ENCODE measurements at places on chromosomes 16 and 17.

DNA sequence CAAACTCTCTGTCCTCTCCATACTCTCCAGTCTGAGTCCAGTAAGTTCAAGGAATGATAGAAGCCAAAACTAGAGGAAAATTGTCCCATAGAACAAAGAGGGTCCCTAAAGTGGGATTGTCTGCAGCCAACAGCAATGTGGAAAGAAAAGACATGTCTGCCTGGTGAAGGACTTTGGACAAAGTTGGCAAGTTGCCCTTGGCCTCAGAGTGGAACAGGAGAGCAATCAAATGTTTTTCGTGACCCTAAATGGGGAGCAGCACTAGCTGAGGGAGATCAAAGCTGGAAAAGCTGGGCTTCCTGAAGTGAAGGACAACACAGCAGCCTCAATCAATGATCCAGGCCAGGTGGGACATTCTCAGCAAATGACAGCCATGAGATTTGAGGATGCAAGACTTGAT lies 183.5 kb downstream of the CHD9NB start:
- DNase-seq, result no peak

- no peak for DNase-seq
Measured at GRCh38 chr16:46573008-46573833, 48.0 kb downstream of the SHCBP1 start.

DNA sequence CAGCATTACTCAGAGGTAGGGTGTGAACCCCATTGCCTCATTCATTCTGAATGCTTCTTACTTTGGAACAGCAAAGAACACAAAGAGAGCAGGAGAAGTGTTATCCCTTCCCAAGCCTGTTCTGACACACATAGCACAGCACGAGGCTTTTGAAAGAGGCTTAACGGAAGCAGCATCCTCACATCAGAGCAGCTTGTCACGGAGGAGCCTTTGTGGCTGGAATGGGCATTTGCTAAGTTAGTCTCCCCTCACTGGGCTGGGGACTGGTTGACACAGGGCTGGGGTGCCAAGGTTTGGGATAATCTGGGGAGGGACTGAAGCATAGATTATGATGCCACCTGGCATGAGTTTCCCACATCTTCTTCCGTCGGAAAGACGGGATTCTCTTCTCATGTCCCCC lies 167.5 kb upstream of the DNAH9 start:
- DNase-seq, result no peak

GRCh38 chr17:29168079-29168758 lies 12.0 kb downstream of the MYO18A start:
- no peak for DNase-seq

DNA sequence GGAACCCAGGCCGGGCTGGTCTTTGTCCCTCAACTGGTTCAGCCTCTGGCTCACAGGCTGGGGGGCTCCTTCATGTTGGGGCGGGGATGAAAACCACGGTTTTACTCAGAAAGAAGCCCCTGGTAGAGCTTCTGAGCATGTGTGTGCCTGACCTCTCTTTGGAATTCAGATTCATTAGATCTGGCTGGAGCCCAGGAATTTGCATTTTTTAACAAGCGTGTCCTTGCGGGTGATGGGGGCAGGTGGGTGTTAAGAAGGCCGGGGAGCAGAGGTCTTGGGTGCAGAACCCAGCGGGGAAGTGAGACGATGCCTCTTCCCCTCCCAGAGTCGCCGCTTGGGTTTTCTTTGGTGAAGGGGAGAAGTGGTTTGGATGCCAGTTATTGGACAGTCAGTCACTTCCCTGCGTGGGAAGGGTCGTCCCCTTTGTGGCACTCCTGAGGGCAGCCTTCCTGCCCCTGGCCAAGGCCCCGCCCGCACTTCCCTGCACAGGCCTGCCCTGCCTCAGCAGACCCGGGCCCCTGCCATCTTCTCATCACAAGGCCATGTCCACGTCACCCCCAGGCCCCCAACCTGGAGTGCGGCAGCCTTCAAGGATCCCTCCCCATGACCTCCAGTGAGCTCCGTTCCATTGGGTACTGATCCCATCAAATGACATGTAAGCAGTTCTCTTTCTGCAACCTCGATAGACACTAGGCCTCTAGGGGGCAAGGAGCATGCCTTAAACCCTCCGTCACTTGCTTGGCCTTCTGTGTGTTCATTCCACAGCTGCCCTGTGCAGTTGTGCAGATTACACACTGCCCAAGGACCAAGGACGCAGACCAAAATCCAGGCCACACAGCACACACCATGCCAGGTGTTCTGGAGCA lies 177.7 kb upstream of the CIBAR2 start:
- DNase-seq, result no peak

GRCh38 chr16:5820472-5820871 lies 722.9 kb upstream of the EEF2KMT start:
- no peak for DNase-seq

DNA sequence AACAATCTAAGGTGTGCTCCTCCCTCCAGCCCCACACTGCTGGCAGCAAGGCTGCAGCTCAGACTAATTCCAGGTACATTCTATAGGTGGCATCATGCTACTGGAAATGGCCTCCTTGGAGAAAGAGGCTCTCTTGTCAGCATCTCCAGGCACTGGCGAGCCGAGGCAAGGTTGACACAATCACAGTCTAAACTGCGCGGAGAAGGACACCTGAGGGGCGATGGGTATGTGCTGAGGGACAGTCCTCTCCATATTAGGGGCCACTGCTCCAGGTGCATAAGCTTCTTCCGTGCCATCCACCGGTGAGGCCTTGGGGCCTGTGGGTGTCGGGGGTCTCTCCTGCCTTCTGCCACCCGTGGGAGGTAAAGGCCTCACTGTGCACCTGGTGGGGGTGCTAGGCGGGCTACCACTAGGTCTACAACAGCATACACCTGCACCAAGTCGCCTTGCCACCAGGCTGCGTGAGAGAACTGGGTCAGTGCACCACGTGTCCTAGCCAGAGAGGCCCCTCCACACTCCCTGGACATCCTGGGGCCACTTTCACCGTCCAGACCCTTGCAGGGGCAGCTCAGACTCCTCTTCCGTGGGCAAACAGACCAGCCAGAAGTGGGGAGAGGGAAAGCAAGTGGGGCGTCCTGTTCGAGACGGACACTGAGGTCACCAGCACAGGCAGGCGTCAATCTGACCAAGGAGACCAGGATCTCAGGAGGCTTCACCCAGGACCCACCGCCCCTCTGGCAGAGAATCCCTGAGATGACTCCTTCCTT lies 12.1 kb upstream of the CBX8 start:
- DNase-seq, result peak; percentile 55

- DNase-seq, result no peak
Measured at GRCh38 chr16:11251525-11252481, 4.2 kb downstream of the SOCS1 start.

GRCh38 chr16:35585411-35585810 lies 2126.0 kb downstream of the TP53TG3F start:
- no peak for DNase-seq

GRCh38 chr17:7882629-7883028 lies 6.0 kb upstream of the CHD3 start:
- no peak for DNase-seq

DNA sequence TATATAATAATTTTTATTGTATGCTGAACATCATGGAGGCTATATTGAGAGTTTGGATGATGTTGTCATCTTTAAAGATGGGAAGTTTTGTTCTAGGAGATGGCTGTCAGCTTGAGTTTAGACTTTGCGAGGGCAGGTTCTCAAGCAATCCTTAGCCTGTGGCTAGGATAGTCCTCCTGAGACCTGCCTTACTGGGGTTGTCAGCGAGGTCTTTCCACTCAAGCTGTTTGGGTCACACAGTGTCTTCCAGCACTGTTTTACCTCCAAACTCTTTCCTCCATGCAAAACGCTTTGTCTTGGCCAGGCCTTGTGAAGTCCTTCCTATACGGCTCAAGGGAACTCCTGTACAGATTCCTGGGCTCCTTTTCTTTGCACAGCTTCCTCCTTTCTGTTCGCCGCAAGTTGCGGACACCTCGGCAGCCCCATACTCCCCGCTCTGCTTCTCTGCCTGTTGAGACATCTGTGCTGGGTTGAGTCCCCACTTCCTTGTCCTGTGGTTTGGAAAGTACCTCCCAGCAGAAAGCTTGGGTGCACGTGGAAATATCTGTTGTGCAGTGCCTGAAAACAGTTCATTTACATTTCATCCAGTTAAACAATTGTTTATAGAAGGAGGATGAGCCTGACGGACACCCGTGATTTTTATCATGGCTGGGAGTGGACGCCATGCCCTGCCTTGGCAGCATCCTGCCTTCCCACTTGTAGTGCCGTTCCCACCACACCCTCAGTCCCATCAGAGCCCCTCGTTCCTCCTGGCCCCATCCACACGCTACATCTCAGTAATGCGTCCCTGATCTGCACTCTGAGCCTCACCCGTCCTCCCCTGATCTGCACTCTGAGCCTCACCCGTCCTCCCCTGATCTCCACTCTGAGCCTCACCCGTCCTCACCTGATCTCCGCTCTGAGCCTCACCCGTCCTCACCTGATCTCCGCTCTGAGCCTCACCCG lies 55.0 kb upstream of the CBFA2T3 start:
- DNase-seq, result no peak

DNA sequence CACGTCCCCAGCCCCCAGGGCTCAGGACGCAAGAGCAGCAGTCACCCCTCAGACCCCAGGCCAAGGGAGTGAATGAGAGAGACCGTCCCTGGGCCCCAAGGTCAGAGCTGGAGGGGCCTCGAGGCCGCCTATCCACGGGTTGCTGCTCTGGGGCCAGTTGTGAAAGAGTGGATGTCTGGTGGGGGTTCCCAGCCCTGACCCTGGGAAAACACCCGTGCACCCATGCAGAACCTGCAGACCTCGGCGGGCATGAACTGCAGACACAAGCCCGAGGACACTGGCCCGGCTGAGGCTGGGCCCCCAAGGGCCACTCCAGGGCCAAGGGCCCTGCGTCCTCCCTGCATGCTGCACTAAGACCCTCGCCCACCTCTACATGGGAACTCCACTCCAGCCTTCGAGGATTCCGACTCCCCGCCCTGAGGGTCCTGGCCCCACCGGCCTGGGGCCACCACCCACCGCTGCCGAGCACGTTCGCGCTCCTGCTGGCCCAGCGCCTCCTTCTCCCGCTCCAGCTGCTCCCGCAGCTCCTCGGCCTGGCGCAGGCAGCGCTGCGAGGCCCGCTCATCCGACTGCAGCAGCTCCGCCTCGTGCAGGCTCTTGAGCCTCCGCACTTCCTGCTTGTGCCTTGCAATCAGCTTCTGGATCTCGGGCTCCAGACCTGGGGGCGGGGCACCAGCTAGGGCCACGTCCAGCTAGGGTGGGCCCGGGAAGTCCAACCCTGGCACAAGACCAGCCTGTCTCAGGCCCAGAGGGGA lies 27.6 kb upstream of the AATK start:
- no peak for DNase-seq

DNA sequence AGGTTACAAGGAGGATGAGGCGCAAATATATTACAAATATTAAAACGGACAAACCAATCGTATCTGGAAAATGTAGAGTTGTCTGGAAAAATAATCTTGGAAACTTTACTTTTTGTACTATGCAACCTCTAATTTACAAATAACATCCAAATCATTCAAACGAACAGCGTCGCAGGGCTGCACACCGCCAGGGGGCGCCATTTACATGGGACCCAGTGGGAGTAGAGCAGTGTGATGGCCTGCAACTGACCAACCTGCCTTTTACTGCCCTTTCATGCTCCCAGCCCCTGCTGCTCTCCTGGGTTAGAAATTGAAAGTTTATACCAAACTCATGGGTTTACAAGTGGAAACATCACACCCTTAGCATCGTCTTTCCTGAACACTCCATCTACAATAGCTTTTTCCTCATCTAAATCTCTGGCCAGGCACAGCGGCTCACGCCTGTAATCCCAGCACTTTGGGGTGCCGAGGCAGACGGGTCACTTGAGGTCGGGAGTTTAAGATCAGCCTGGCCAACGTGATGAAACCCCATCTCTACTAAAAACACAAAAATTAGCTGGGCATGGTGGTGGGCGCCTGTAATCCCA lies 10.0 kb downstream of the PITPNC1 start:
- peak; percentile 68 for DNase-seq

- no peak for DNase-seq
Measured at GRCh38 chr17:73096211-73096610, 3.7 kb upstream of the SLC39A11 start.

DNA sequence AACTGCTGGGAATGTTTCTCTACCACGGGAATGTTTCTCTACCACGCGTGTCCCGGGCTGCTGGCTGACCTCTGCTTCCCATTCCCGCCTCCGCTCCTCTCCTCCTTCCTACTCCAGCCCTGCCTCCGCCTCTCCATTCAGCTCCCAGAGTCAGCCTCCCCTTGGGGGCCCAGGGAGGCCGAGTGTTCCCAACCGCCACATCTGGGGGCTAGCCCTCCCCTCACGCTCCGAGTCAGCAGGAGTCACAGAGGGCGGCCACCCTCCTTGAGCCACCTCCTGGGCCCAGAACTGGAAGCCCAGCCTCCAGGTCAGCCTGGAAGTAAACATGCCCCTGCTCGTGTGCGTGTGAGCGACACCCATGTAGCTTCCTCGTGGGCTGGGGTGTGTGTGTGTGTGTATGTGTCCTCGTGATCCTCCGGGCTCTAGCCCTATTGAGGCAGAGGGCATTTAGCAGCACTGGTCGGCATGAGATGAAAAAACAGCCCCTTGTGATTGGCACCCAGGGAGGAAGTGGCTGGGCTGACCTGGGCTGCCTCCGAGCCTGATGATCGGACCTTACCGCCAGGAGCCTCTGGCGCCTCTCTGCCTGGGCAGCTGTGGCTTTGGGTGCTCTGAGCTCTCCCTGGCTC lies 7.3 kb downstream of the CYGB start:
- no peak for DNase-seq

GRCh38 chr16:88868974-88869672 lies 2.7 kb upstream of the PABPN1L start:
- no peak for DNase-seq

GRCh38 chr17:887551-888209 lies 91.9 kb downstream of the NXN start:
- DNase-seq, result no peak

- no peak for DNase-seq
Measured at GRCh38 chr16:70608521-70608920, 37.8 kb upstream of the IL34 start.

- no peak for DNase-seq
Measured at GRCh38 chr16:3716831-3717234, 491 bp downstream of the TRAP1 start.

DNA sequence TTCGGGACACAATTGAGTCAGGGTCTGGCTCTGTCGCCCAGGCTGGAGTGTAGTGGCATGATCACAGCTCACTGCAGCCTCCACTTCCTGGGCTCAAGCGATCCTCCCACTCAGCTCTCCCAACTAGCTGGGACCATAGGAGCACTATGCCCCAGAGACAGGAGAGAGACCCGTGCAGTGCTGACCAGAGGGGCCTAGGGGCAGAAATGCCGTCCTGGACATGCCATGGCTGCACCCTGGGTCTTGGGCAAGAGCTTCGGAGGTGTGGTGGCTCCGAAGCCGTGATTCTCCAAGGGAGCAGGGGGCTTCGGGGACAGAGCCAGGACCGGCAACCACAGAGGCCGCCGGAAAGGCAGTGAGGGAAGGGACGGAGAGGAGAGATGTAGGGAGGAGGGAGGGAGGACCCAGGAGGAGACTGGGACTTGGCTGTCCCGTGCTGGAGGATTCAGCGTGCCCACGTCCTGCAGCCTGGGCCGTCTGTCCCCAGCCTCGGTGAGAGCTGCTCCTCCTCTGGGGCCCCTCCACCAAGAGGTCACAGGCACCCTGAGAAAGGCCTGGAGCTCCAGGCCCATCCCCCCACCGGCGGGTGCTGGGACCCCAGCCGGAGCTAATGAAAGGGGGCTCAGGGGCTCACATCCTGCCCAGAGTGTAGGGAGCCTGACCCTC lies 21.9 kb downstream of the TPSD1 start:
- DNase-seq, result no peak

- DNase-seq, result no peak
Measured at GRCh38 chr16:82152641-82153112, 17.3 kb downstream of the MPHOSPH6 start.

- no peak for DNase-seq
Measured at GRCh38 chr17:69198238-69198637, 30.4 kb downstream of the ABCA10 start.

Measured in NCI-H1417 (cell line).